ENCODE measurements at places on chromosomes 1 and 21. TPM values are rescaled to one million over a fixed set of nuclear protein-coding genes. Genes with fewer than 3 reads are reported as not detected.

The TTC39A gene
- total RNA-seq = 20.3 TPM

The CLDN17 gene
- not detected for total RNA-seq

The BRINP3 gene
- not detected for total RNA-seq

The CCT3 gene
- total RNA-seq = 127 TPM

The FNDC10 gene
- total RNA-seq = 1.7 TPM

The VSIG8 gene
- not detected for total RNA-seq

The CNTN2 gene
- total RNA-seq = 0.30 TPM

The CAMTA1 gene
- total RNA-seq = 114 TPM

The OR2T33 gene
- not detected for total RNA-seq

The CD48 gene
- 1.00 TPM for total RNA-seq

The TTC34 gene
- 0.35 TPM for total RNA-seq

The BEND5 gene
- total RNA-seq = 3.2 TPM

The GSTM5 gene
- total RNA-seq = 2.6 TPM

The GPR3 gene
- total RNA-seq = 2.3 TPM

The ZNF648 gene
- not detected for total RNA-seq

The NES gene
- total RNA-seq = 699 TPM

The SRGAP2 gene
- 15.0 TPM for total RNA-seq

The INAVA gene
- total RNA-seq = 0.27 TPM

The SPATA1 gene
- total RNA-seq = 1.2 TPM

The TDRD5 gene
- not detected for total RNA-seq

The SPATA46 gene
- total RNA-seq = not detected

The PARP1 gene
- total RNA-seq = 87.1 TPM

The PTPRC gene
- 11.4 TPM for total RNA-seq

The FAAH gene
- total RNA-seq = 0.97 TPM

The AKR7A3 gene
- 0.32 TPM for total RNA-seq

The GUCA2A gene
- total RNA-seq = not detected

The LCE1D gene
- total RNA-seq = not detected

The TSSK3 gene
- total RNA-seq = 2.6 TPM

The FAF1 gene
- total RNA-seq = 81.0 TPM

The NBPF10 gene
- 0.92 TPM for total RNA-seq

The AIRE gene
- 0.11 TPM for total RNA-seq

The RASAL2 gene
- total RNA-seq = 45.8 TPM

The C1orf146 gene
- total RNA-seq = not detected

The SGIP1 gene
- 7.0 TPM for total RNA-seq

The GNAT2 gene
- not detected for total RNA-seq

The PLEKHA6 gene
- total RNA-seq = 27.9 TPM

The CCDC185 gene
- not detected for total RNA-seq

The FMO4 gene
- 5.3 TPM for total RNA-seq

The RGSL1 gene
- not detected for total RNA-seq

The KCNT2 gene
- total RNA-seq = 2.1 TPM

The KRTAP19-1 gene
- not detected for total RNA-seq

The MATN1 gene
- total RNA-seq = not detected

The KRTAP7-1 gene
- not detected for total RNA-seq

The RNF186 gene
- not detected for total RNA-seq

The TMEM125 gene
- total RNA-seq = not detected

The DNAJC6 gene
- total RNA-seq = 6.5 TPM

Measured in cardiac septum (tissue), 1 donor.